Effector memory CD8-positive, alpha-beta T cell (primary cell): ENCODE measurements at places on chromosomes 1 and 21.

DNA sequence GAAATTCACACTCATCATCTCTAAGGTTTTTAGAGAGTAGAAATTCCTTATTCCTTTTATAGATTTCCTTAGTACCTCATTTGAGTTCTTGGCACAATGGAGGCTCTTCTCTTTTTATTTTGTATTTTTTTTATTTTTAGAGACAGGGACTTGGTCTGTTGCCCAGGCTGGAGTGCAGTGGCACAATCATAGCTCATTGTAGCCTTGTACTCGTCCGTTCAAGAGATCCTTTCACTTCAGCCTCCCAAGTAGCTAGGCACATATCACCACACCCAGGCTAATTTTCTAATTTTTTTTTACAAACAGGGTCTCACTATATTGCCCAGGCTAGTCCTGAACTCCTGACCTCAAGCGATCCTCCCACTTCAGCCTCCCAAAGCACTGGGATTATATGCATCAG lies 29.6 kb downstream of the RGL1 start:
- DNase-seq, result no peak

- no peak for DNase-seq
These were observed 61.3 kb downstream of the PRDM16 start for GRCh38 chr1:3130268-3130667.

- DNase-seq, result no peak
These were observed at the start of gene RYR2 for GRCh38 chr1:237041795-237042525. Gene RYR2 (plus strand): TSS chr1:237042184. CDS start chr1:237042522, 338 bp downstream.

DNA sequence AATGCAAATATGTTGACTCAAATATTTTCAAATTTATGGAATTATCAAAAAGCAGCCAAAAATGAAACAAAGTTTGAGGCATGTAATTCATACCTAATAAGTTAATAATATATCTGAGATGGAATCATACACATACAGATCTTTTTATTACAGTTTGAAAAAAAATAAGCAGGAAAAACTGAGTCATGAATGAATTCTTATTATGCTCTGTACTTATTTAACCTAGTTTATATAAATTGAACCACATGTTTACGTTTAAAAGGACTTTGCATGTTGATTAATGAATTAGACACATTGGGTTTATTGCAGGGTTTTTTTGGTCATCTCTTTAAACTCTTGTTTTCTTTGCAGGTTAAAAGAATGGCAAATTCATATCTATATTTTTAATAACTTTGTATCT lies 40.9 kb downstream of the CMPK1 start:
- DNase-seq, result no peak

DNA sequence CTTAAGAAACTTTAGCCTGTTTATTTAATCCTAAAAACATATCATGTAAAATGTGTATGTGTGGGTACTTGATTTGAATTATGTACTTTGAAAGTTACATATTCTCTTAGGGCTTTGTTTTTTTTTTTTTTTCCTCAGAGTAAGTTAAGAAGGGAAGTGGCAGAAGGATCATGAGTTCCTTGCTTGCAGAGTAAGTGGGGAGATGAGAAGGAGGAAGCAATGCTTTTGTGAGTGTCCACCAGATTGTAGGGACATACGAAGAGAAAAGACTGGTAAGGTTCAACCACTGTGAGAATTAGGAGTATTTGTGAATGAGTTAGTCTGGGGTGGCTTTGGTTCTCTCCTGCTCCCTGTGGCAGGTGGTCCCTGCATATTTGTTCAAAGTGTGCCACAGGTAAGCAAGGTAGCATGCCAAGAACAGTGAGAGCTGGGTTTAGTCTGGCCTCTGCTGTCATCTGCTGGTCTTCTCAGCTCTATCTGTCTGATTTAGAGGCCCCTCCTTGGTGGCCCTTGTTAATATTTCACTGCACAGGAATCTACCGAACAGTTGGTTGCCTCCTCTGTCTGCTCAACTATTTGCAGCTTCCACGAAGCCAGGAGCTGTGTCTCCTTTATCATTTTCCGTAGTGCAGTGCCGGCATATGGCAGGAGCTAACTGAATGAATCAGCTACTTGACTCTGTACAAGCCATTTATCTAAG lies 9.5 kb downstream of the DNM3 start:
- DNase-seq, result no peak

DNA sequence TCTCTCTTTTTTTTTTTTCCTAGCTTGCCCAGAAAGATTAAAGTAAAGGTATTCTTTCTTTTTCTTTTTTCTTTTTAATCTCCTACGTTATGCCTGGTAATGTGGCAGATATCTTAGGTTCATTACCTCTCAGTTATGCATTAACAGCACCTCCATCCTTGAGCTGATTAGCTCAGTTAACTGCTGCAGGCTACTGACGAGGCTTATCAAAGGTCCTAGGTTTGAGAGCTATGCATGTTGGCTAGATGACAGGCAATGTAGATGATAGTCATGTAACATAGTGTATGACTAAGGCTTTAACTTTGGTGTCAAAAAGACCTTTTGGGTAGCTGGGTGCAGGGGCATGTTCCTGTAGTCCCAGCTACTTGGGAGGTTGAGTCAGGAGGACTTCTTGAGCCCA lies 53.7 kb upstream of the CACYBP start:
- no peak for DNase-seq

DNA sequence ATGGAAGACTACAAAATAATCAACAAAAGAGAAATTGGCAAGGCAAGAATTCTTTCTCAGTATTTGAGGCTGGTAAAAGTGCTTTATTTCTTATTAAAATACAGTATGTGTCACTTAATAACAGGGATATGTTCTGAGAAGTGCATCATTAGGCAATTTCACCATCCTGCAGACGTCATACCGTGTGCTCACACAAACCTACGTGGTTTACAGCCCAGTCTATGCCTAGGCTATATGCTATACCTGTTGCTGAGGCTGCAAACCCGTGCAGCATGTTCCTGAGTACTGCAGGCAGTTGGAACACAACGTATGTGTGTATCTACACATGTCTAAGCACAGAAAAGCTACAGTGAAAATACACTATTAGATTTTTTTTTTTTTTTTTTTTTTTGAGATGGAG lies 2.7 kb upstream of the CCDC27 start:
- no peak for DNase-seq

DNA sequence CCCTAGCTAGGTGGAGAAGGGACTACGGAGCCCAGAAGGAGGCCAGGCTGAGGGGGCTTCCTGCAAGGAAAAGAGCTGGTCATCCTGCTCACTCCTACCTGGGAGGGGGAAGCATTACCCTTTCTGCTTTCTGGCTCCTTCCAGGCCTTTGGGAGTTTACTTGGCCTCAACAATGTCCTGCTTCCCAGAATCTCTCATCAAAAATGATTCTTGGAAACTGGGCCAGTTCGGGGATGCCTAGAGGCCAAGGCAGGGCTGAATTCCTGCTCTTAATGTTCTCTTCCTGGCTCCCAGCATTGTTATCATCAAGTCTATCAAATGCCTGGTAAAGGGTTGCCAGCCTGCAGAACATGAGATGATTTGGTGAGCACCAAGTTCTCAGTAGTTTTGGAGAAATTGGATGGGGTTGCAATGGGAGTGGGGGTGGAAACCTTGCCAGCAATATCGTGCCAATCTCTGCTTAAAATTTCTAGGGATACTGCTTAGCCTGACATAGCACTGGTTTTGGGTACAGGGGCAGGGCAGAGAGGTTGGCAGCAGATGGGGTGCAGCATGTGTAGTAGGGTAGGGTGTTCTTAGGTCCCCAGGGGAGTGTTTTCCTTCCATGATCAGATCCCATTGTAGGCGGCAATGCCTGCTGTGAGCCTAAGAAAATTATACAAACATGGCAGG lies 7.7 kb upstream of the PAFAH2 start:
- DNase-seq, result no peak

GRCh38 chr1:199843861-199844260 lies 183.6 kb upstream of the NR5A2 start:
- no peak for DNase-seq

DNA sequence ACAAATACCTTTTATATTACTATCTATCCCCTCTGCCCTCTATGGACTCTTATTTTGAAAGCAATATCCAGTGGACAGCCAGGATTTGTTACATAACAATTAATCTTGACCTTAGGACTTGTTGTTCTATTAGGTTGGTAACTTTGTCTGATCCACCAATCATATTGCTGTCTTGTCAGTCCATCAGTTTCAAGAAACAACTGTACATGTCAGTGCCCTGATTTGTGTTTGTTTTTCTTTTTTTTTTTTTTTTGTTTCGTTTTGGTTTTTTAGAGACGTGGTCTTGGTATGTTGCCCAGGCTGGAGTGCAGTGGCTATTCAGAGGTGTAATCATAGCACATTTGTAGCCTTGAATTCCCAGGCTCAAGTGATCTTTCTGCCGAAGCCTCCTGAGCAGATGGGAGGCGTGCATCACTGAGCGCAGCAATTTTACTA lies 1.5 kb upstream of the SCP2 start:
- no peak for DNase-seq

GRCh38 chr1:153793973-153794615 lies 18.9 kb downstream of the SLC27A3 start:
- no peak for DNase-seq

DNA sequence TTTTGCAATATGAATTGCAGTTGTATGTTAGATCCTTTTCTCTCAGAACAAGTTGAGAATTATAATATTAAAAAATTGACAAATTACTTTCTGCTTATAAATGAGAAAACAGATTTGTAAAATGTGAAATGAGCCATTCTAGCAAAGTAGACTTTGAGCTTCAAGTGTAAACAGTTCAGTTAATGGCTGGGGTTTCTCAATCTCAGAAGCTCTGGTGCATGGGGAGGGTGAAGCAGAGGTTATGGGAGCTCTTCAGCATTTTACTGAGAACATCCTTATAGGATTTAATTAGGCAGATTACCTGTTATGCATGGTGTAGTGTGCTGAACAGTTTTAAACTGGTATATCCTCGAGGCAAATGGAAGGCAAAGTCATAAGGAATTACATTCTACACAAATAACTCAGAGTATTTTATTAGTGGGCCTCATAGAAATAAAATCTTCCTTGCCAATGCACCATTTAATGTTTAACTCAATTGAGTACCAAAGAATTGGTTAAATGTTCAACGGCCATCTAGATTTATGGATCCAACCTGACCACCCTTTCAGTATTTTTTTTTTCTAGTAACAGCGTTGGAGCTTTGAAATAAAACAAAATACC lies 1143.6 kb upstream of the ADGRL2 start:
- no peak for DNase-seq

GRCh38 chr1:65260851-65261473 lies 48.4 kb upstream of the DNAJC6 start:
- no peak for DNase-seq

GRCh38 chr1:113226148-113226547 lies 153.2 kb downstream of the LRIG2 start:
- no peak for DNase-seq

DNA sequence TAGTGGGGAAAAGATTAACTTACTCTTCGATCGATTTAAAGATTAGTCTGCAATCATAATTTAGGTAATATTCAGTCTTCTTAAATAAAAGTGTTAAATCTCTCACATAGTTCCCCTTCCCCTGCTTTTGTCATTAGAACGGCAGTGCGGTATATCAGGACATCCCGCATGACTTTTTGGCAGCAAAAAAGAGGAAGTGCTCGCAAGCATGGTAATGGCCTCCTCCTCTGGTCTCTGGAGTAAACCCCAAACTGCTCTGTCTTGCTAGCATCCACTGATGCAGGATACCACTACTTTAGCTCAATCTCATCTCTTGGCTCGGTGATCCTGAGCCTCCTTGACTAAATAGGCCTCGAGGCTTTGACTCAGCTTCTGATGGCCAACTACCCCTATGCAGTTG lies 78.7 kb upstream of the VAV3 start:
- no peak for DNase-seq

- no peak for DNase-seq
These were observed 2.8 kb upstream of the CD1D start for GRCh38 chr1:158177700-158178450.

DNA sequence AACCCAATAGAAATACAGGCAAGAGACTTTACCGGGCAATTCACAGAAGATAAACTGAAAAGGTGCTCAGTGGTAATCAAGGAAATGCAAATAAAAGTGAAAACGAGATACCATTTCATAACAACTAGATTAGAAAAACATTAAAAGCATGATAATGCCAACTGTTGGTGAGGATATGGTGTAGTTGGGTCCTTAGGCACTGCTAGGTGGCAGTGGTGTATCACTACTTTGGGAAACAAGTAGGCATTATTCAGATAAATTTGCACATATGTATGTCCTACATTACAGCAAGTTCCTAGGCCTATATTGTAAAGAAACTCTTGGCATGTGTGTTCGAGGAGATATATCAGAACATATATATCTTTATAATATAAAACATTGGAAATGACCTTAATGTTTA lies 31.0 kb downstream of the AZIN2 start:
- DNase-seq, result no peak

DNA sequence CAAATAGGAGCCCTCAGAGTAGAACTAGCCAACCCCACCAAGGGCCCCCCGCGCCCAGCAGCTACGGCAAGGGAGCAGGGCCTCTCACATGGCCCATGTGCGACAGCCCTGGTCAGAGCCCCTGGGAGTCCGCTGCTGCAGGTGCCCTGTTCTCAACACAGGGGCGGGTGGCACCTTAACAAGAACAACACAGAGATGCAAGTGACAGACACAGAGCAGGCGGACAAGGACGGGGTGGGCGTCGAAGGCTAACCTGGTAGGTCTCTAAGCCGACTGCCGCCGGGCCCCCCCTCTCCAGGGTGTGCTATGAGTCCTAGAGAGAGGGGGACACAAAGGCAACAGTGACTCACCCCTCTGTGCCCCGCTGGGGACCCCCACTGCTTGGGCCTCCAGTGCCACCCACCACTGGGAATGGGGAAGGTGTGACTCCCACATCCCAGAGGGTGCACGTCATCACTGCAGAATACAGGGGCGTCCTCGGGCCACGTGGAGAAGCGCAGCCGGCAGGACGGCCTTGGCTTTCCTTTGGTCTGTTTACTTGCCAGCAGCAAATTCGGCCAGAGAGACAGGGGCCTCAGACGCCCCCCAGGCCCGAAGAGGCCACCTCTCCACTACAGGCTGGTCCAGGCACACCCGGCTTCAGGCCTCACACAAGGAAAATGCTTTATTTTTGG lies 44.8 kb downstream of the PRDM15 start:
- DNase-seq, result no peak

DNA sequence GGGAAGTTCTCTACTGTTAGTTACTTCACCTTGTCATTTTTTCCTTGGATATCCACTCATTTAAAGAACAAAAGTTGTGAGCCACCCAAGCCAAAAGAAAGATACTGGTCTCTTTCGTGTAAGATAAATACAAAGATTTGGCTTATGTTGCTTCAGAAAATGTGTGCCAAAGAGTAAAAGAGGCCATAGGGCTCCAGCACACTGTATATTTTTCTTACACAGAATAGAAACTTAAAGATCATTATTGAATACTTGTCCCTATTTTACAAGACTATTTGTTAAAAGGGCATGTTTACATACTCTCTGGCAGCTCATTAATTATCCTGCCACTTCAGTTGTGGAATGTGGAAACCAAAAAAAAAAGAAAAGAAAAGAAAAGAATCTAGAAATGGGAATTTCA lies 284.2 kb upstream of the LRRC7 start:
- DNase-seq, result no peak
